Naive thymus-derived CD4-positive, alpha-beta T cell (primary cell): ENCODE measurements at places on chromosomes 5 and 9. TPM values are rescaled to one million over a fixed set of nuclear protein-coding genes. Genes with fewer than 3 reads are reported as not detected.

SOWAHA gene
- total RNA-seq = not detected

SPAG8 gene
- total RNA-seq = 8.1 TPM

PDGFRB gene
- total RNA-seq = 0.64 TPM

LCN15 gene
- total RNA-seq = not detected

CNTNAP3 gene
- not detected for total RNA-seq

BTNL3 gene
- total RNA-seq = not detected

IRX2 gene
- total RNA-seq = not detected

SMIM3 gene
- total RNA-seq = 5.2 TPM

GRCh38 chr5:154110716-154111115 lies 71.9 kb downstream of the MFAP3 start:
- H3K4me3 ChIP-seq = no peak overlapping the region
- no peaks in the 10 kb centered on the region for H3K36me3 ChIP-seq
- no peaks in the 10 kb centered on the region for H3K4me1 ChIP-seq
- no peak for DNase-seq
- H3K27me3 ChIP-seq = no peaks in the 10 kb centered on the region

GRCh38 chr5:178361657-178362445 lies 129.2 kb upstream of the PHYKPL start:
- H3K36me3 ChIP-seq = no peaks in the 10 kb centered on the region
- no peak for DNase-seq
- H3K4me1 ChIP-seq = no peaks in the 10 kb centered on the region
- H3K27ac ChIP-seq = no peak overlapping the region
- H3K4me3 ChIP-seq = no peak overlapping the region

- H3K27me3 ChIP-seq = no peaks in the 10 kb centered on the region
- no peak overlapping the region for H3K4me3 ChIP-seq
- no peaks in the 10 kb centered on the region for H3K4me1 ChIP-seq
- no peak for DNase-seq
- no peaks in the 10 kb centered on the region for H3K36me3 ChIP-seq
- H3K27ac ChIP-seq = no peak overlapping the region
Measured at GRCh38 chr5:167934551-167934971, 356.9 kb upstream of the WWC1 start.

GRCh38 chr5:5017827-5018577 lies 122.1 kb upstream of the ADAMTS16 start:
- no peaks in the 10 kb centered on the region for H3K36me3 ChIP-seq
- DNase-seq = no peak
- H3K4me1 ChIP-seq = no peaks in the 10 kb centered on the region
- no peaks in the 10 kb centered on the region for H3K27me3 ChIP-seq

GRCh38 chr9:124263800-124264426 lies 6.2 kb downstream of the NEK6 start:
- no peaks in the 10 kb centered on the region for H3K27me3 ChIP-seq
- no peaks in the 10 kb centered on the region for H3K36me3 ChIP-seq
- H3K4me1 ChIP-seq = no peaks in the 10 kb centered on the region
- H3K4me3 ChIP-seq = no peak overlapping the region
- no peak for DNase-seq
- H3K27ac ChIP-seq = no peak overlapping the region

GRCh38 chr9:18778846-18779245 lies 254.2 kb downstream of the SAXO1 start:
- no peak overlapping the region for H3K4me3 ChIP-seq
- no peaks in the 10 kb centered on the region for H3K4me1 ChIP-seq
- H3K27ac ChIP-seq = no peak overlapping the region
- no peaks in the 10 kb centered on the region for H3K27me3 ChIP-seq
- H3K36me3 ChIP-seq = no peaks in the 10 kb centered on the region

DNA sequence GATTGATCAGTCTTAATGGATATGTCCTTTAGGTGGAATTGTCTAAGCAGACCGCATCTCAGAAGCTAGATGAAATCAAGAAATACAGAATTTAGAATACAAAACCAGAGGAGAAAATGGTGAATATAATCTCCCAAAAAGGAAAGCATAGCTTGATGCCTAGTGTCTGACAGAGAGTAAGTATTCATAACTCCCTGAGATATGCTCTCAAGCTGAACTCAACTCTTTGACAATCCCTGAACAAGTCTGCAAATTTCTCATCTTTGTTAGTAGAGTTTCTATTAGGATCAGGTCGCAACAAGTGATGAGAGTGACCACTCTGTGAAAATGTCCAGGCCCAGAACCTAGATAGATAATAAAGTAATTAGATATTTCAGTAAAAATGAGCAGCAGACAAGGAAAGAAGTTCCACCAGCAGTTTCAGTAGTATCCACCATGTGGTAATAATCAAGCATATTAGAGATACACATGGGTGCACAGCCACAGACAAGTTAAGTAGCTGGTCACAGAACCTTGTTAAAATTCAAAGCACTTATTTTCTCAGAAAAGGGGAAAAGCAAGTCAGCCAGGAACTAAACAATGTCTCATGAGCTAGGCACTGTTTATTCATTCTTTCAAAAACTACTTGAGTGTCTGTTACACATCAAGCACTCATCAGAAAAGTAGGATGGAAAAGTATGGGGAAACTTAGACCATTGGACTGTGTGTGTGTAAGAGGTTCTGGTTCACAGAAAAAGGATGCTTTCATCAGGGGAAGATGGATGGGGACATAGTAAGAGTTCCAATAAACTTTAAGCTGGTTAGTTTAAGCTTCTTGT lies 481.5 kb upstream of the TUSC1 start:
- no peak overlapping the region for H3K27ac ChIP-seq
- H3K4me1 ChIP-seq = no peaks in the 10 kb centered on the region
- H3K27me3 ChIP-seq = no peaks in the 10 kb centered on the region
- H3K4me3 ChIP-seq = no peak overlapping the region

GRCh38 chr5:142626786-142627185 lies 59.1 kb downstream of the FGF1 start:
- H3K27ac ChIP-seq = no peak overlapping the region
- DNase-seq = no peak
- H3K4me1 ChIP-seq = no peaks in the 10 kb centered on the region
- H3K36me3 ChIP-seq = no peaks in the 10 kb centered on the region

DNA sequence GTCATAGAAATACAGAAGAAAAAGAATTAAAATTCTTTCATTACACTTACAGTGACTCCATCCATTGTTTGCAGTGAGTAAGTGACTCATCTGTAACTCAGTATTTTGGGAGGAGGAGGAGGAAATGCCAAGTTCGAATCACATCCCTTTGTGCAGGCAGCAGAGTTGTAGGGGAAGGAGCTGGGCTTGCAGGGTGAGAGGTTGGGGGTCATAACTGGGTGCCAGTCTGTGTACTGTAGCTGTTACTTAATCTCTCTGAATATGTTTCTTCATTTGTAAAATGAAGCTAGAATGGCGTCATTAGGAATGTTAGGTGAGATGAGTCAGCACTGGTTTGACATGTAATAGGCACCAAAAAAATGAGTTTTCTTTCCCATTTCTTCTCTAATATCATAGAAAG lies 235.7 kb upstream of the ADAMTSL1 start:
- no peak overlapping the region for H3K27ac ChIP-seq
- no peak for DNase-seq
- H3K36me3 ChIP-seq = no peaks in the 10 kb centered on the region

DNA sequence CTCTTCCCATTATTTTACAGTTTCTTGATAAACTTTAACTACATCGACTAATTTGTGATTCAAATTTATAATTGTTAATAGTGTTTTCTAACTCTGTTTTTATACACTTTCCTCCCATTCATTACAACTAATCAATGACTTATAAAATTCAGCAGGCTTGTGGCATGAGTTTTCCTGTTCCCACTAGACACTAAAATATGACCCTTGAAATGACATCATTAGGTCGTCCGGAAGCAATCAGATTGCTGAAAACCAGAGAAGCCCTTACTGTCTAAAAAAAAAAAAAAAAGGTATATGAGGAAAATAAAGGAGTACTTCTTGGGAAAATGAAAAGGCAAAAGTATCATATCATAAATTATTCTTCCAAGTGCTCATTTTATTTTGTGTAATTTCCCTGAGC lies 553.7 kb downstream of the ZNF608 start:
- DNase-seq = no peak
- no peak overlapping the region for H3K4me3 ChIP-seq
- H3K27me3 ChIP-seq = no peaks in the 10 kb centered on the region

GRCh38 chr9:100671898-100672297 lies 94.0 kb downstream of the CAVIN4 start:
- no peak overlapping the region for H3K4me3 ChIP-seq
- H3K4me1 ChIP-seq = no peaks in the 10 kb centered on the region
- H3K27me3 ChIP-seq = no peaks in the 10 kb centered on the region
- no peaks in the 10 kb centered on the region for H3K36me3 ChIP-seq

DNA sequence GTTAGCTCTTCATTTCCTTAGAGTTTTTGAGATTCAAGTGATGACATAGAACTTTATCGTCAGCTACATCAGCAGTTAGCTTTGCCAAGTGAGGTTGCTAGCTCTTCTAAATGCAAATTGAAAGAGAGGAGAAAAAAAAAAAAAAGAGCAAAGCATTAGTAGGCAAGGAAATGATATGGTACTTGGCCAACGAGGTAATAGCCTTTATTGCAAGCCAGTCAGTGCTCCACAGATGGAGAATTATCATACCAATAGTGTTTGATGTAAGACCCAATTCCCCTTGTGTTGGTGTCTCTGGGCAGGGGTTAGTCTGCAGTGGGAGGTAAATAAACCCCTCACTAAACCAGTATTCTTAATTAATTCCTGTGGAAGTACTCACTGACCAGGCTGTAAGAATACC lies 992.1 kb downstream of the PTPRD start:
- H3K36me3 ChIP-seq = no peaks in the 10 kb centered on the region
- no peaks in the 10 kb centered on the region for H3K4me1 ChIP-seq
- no peak overlapping the region for H3K4me3 ChIP-seq
- no peak for DNase-seq
- no peaks in the 10 kb centered on the region for H3K27me3 ChIP-seq
